ENCODE measurements at places on chromosomes 13 and 19. TPM values are rescaled to one million over a fixed set of nuclear protein-coding genes. Genes with fewer than 3 reads are reported as not detected.
A peak's percentile ranks its signal among the peaks of the same experiment; 100 is the strongest.

CEACAM5 gene
- polyA plus RNA-seq: not detected

DNA sequence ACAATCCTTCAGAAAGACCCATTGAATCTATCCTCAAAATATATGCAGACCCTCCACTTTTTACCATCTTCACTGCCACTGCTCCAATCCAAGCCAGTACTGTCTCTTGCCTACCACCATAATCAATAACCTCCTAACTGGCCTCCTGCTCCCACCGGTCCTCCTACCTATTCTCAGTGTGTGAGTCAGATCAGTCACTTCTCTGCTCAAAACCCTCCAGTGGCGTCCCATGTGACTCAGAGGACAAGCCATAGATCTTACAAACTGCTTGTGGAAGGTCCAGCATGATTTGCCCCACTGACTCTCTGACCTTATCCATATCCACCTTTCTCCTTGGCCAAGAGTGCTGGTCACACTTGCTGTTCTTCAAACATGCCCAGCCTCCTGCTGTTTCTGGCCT, 23.4 kb upstream of the MBNL2 start:
- no peak for DNase-seq

DNA sequence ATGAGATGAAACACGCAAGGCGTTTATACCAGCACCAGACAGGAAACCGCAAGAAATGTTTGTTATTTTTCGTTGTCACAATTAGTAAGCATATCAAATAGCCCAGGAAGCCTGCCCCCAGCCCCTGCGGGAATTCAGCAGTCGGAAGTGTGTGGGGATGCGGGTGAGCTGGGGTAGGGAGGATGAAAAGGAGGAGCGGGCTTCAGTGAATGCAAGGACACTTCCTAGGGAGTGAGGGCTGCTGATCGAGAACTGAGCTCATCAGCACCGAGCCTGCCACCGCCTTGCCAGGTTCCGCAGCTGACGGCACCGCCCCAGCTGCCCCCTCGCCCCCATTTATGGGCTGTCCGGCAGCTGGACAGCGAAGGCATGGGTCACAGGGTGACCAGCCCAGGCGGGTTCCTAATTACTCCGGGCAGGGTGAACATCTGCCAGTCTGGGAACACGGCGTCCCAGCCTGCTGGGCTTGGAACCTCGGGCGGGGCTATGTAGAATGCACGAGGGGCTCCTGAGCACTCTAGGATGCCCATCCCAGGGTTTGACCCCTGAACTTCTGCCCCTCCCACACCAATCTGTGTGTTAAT, 1.6 kb upstream of the BEST2 start:
- DNase-seq: peak; percentile 41

DNA sequence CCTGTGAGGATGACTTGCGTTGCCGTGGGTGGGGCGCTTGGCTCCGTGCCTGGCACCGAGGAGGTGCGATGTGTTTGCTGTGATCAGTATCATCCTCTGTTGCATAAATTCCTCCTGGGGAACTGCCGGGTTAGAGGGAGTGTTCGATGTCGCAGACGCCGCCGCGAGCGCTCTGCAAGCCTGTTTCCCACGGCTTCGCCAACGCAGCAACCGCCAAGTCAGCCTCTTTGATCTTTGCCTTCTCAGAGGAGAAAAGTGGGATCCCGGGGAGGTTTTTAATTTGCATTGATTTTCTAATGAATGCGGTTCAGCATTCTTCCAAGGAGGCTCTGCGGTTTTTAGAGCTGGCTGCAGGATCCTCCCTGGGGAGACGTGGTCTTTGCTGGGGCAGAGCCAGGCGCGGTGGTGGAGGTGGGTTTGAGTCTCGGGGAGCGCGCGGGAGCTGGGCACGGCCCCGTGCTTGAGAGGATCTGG, 7.6 kb downstream of the GPR32 start:
- DNase-seq: no peak

GRCh38 chr13:23433171-23434153, at the start of gene SACS:
TSS of gene SACS (minus strand) at chr13:23433702. CDS start at chr13:23411239, 22,463 bp downstream.
- DNase-seq: peak; percentile 39
